ENCODE measurements at places on chromosomes 7 and 10. TPM values are rescaled to one million over a fixed set of nuclear protein-coding genes. Genes with fewer than 3 reads are reported as not detected.

DNA sequence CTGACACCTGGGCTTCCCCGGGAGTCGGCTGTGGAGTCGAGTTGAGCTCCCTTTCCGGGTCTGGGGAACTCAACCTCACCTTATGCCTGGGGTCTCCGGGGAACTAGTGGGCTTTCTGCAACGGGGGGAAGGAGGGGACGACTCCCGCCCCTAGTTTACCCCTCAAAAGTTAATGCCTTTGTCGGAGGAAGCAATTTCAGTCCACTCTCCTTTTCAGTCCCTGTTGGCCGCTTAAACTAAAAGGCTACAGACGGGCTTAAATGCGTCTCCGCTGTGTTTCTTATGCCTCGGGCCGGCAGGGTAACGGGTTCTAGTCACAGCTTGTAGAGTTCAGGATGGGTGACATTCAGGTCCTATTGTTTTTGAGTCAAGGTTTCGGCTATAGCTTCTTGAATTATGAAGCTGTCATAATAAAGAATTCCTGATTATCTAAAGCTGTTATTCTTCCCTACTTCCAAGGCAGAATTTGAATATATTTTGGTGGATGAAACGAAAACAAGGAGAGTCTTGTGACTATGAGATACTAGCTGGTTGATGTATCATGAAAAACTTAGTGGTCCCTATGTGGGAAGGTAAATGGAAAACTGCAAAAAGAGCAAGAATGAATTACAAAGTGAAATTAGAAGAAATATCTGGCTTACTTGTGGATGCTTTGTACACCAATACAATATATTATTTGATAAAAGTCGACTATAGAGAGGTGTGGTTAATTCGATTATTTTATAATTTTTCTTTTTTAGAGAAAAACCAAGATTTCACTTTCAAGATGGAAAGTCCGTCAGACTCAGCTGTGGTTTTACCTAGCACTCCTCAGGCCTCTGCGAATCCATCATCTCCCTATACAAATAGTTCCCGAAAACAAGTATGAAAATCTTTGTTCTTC is 495 bp downstream of the SFR1 start:
- DNase-seq = no peak

The GIMAP8 gene
- 31.5 TPM for total RNA-seq

DNA sequence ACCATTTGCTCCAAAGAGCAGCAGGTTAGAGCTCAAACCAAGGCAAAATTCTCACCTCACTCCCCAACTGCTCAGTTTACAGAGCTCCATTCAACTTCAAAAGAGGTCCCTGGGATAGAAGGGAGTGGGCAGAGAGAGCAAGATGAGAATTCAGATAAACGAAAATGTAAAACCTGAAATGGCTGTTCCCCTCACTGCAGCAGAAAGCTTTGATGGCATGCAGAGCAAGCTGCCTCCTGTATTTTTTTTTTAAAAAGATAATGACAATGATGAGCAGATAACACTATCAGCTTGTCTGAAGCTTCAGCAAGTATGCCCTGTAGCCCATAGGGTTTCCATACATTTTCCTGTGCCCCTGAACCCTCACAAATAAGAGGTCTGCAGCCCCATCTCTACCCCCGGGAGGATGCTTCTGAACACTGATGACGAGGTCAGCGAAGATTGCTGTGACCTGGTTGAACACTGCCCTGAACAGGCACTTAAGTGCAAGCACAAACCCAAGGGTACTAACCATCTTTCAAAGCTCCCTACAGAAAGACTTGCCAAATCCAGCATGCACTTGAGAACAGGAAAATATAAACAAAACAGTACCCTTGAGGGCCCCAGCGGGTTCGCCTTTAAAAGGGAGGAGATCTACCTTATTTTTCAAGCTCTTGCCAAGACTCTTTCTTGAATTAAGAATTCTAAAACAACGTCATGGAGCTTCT is 81.3 kb downstream of the GLI3 start:
- DNase-seq = no peak

DNA sequence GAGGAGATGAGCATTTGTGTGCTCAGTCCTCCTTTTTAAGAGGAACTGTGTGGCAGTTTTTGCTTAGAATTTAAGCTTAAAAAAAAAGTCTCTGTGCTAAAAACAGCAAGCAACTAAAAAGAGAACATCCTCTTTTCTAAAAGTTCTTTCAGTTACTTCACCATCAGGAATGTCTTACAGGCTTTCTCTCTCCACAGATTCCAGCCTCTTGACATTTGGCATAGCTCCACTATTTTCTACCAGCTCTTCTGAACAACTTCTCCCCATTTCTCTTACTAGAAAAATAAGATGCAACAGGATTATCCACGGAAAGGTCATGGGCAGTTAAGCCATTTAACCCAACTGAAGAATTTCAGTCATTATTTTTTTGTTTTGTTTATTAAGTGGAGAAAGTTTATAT is 13.2 kb downstream of the PCLO start:
- no peak for DNase-seq

The MSMB gene
- total RNA-seq = not detected

The CYP2E1 gene
- total RNA-seq = 0.69 TPM

The MTPN gene
- 91.2 TPM for total RNA-seq

The CAPZA2 gene
- 245 TPM for total RNA-seq

- DNase-seq = no peak
Observed at GRCh38 chr7:684416-684815, 42.1 kb upstream of the DNAAF5 start.

DNA sequence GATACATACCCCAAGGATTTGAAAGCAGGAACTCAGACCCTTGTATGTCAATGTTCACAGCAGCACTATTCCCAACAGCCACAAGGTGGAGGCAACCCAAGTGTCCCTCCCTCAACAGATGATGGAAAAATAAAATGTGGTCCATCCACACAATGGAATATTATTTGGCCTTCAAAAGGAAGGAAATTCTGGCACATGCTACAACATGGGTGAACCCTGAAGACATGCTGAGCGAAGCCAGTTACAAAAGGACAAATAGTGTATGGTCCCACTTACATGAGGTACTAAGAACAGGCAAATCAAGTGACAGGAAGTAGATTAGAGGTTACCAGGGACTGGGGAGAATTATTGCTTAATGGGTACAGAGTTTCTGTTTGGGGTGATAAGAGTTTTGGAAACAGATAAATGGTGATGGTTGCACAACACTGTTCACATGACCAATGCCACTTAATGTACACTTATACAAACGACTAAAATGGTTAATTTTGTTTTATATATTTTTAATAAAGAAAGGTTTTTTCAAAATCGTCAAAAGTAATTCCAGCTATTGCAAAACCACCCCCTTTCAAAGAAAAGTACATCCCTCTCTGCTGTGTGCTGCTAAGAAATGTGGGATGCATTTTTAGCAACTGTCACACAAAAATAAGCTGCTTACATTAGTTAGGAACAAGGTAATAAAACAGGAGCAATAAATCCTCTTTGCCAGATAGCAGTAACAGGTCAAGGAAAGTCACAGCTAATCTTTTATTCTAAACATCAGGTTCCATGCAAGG is 85.7 kb downstream of the GRB10 start:
- DNase-seq = no peak

The SRGN gene
- total RNA-seq = 281 TPM

The ARHGEF5 gene
- 1.3 TPM for total RNA-seq

The CCDC172 gene
- total RNA-seq = not detected

The ABHD11 gene
- 4.6 TPM for total RNA-seq

GRCh38 chr10:100836891-100837290 is 75.9 kb upstream of the SLF2 start:
- no peak for DNase-seq

DNA sequence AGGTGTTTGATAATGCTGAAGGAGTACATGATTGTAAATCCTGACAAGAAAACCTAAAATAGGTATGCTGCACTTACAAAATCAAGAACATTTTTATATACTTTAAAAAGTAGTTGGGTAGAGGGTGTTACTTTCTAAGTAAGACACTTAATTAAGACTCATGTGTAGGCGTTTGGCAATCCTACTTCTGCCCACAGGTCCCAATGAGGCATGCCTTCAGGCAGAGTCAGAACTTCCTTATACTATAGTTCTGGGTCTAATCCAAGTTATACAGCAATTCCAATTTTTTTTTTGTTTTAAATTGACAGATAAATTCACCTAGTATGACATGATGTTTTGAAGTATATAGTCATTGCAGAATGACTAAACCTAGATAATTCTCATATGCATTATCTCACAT is 1188.5 kb upstream of the PHF14 start:
- no peak for DNase-seq

- no peak for DNase-seq
Observed at GRCh38 chr10:97684866-97685394, 2.1 kb downstream of the AVPI1 start.

DNA sequence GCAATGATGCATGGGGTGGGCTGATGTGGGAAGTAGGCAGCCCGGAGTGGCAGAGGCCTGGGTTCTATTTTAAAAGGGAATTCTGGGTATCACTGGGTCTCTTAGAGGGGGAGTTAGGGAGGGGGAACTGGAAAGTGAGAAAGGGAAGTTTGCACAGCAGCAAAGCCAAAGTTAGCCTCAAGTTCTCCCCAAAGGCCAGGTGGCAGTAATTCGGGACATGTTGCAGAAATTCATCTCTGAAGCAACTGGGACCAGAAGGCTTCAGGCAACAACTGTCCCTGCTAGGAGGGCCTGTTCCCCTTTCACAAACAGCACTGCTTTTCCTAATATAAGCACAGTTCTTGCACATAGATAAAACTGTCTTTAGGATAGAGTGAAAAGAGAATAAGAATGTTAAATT is 67.4 kb downstream of the NOD1 start:
- DNase-seq = no peak
